ENCODE measurements at places on chromosomes 12 and 14.

DNA sequence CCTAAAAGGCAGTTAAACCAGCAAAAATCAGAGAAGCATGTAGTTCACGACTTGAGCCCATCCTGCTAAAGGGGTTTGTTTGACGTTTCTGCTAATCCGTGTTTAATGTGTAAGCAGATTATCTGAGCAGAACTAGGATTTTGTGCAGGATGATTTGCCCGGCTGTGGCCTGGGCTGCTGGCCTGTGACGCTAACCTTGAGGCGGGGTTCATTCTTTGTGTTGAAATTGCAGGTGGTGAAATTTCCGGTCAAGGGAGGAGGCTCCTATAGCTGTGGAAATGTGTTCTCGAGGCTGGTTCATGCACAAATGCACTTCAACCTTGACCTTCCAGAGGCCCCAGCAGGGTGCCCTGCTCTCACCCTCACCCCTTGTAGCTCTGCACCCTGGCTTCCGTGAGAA, 63.7 kb downstream of the SLC24A4 start:
- no peak for DNase-seq

DNA sequence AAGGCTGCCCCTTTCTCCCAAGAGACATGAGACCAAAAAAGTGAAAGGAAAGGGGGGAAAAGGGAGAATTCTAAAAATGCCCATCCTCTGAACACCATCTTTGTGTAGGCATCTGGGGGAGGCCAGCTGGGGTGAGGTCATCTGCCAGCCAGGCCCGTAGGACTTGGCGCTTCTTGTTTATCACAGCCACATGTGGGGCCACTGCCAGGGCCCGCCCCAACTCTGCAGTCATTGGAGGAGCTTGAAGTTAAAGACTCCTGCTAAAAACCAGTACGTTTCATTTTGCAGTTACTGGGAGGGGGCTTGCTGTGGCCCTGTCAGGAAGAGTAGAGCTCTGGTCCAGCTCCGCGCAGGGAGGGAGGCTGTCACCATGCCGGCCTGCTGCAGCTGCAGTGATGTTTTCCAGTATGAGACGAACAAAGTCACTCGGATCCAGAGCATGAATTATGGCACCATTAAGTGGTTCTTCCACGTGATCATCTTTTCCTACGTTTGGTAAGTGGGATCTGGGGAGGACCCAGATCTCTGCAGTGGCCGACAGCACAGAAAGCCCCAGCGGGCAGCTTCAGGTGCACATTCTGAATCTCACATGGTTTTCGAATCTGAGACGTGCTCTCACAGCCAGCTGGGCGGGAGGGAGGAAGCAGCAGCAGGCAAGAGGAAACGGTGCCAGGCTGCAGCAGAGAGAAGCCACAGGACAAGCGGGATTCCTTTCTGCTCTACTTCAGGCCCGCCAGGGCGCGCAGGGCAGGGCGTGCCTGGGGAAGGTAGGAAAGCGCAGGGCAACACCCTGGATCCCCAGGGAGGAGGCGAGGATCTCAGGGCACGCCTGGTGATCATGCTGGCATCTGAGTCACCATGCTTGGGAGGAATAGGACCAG, at the start of gene P2RX7:
Gene P2RX7, plus strand, starts transcription at position 276 of the 881 bp plus-strand sequence. Its CDS starts 95 bp downstream, at position 371.
- DNase-seq, result peak; percentile 38

DNA sequence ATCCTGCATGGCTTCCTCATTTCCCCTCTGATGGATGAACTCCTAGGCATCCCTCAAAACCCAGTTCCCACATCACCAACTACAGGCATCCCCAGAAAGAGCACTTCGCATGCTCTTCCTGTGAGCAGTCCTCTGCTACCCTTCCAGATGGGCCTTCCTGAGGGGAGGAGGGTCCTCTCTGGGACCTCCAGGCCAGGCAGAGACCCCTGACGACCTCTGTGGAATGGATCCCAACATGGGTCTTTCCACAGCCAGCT, 1.9 kb downstream of the AKT1 start:
- no peak for DNase-seq

GRCh38 chr14:50038398-50039119, 77.8 kb downstream of the VCPKMT start:
- no peak for DNase-seq

DNA sequence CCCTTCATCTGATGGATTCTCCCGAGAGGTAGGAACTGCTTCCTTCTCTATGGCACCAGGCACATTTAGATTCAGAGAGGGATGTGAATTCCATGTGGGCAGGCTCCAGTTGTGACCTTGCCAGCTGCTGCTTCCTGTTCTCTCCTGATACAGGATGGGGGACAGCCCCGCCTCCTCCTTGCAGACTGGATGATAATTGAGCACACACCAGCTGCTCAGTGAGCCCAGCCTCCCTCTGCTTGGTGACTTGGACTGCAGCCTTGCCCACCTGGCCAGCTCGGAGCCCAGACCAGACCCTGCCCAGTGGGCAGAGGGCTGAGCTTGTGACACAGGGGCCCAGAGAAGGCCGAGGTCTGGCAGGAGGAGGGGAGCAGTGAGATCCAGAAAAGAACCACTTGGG, 90.2 kb downstream of the CALM1 start:
- DNase-seq, result no peak

- no peak for DNase-seq
Measured at GRCh38 chr14:89600950-89601826, 184.2 kb upstream of the FOXN3 start.

- no peak for DNase-seq
Measured at GRCh38 chr14:60553808-60554207, 44.9 kb downstream of the SIX6 start.

- no peak for DNase-seq
Measured at GRCh38 chr12:75936515-75937440, 94.8 kb downstream of the PHLDA1 start.

- DNase-seq, result no peak
Measured at GRCh38 chr14:95507174-95507573, 9.3 kb downstream of the SYNE3 start.

DNA sequence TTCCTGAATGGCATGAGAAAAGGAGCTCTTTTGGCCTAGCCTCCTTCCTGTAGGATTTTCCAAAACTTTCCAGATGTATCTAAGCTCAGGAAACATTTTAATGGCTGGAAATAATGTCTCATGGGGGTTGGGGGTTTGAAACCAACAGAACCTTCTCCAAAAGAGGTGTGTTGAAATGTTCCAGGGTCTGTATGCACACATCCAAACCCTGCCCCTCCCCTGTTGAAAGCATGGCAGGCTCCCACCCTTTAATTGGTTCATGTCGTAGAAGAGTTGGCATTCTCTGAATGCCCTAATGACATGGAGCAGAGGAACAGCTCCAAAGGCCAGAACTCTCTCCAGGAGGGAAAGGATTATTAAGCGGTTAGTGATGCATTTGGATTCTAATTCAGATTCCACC, 353.2 kb downstream of the ZFP36L1 start:
- DNase-seq, result no peak

DNA sequence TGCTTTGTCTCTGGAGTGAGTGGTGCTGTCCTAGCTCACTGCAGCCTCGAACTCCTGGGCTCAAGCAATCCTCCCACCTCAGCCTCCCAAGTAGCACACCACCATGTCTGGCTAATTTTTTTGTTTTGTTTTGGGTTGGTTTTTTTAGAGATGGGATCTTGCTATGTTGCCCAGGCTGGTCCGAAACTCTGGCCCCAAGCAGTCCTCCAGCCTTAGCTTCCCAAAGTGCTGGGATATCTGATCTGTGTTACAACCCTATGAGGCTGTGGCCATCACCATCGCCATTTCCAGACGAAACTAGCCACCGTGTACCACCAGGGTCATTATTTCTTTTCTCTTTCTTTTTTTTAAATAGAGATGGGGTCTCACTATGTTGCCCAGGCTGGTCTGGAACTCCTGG, 2.6 kb downstream of the IL31 start:
- DNase-seq, result no peak

- DNase-seq, result no peak
Measured at GRCh38 chr14:37544407-37544806, 50.6 kb downstream of the FOXA1 start.

DNA sequence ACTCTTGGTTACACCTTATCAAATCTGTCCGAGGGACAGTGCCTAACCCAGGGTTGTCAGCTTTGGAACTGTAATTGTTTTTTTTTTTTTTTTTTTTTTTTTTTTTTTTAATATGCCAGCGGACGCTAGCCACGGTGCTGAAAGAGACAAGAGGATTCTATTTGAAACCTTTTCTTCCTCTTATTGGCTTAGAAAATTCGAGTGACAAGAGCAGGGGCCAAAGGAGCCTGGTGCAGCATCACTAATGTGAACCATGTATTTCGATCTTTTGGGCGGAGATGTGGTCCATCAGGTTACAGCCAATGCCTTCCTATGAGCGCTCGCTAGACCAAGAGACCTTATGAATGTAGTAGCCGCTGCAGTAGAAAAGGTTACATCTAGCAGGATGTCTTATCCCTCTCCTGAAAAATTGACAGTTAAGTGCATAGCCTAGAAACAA, 922 bp downstream of the PTPRR start:
- no peak for DNase-seq

DNA sequence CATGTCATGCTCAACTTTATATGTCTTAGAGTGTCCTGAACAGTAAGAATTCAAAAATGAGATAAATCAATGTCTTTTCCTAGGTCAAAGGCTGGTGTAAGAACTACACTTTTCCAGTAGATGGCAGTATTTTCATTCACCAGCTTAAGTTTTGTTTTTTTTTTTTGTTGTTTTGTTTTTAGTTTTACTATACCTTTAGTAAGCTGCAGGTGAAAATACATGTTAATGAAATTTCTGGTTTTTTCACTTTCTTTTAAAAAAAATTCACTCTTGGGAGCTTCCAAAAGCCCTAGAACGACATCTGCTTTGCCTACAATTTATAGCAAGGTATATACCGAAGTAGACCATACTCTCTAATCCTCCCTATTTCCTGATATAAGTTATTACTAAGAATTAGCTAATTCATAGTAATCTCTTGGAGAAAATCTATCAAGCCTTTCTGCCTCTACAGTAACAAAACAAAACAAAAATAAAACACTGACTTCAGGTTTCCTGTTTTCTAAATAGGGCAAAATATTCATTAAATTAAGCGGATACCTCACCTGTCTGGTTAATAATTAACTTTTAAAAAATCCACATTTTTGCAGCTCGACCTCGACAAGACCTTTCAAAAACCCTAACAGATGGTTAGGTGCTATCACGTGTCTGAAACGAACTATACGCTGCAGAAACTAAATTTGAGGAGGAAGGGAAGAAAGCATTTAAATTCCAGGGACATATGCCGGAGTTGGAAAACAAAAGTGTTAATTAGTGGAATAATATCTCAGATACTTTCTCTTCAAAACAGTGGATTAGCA, 2.7 kb upstream of the SAMD4A start:
- DNase-seq, result no peak

GRCh38 chr14:77580477-77580876, 36.0 kb downstream of the SPTLC2 start:
- DNase-seq, result no peak

GRCh38 chr12:54945082-54945481, 39.5 kb downstream of the TESPA1 start:
- no peak for DNase-seq

- no peak for DNase-seq
Measured at GRCh38 chr14:96109596-96110355, 70.6 kb downstream of the C14orf132 start.

DNA sequence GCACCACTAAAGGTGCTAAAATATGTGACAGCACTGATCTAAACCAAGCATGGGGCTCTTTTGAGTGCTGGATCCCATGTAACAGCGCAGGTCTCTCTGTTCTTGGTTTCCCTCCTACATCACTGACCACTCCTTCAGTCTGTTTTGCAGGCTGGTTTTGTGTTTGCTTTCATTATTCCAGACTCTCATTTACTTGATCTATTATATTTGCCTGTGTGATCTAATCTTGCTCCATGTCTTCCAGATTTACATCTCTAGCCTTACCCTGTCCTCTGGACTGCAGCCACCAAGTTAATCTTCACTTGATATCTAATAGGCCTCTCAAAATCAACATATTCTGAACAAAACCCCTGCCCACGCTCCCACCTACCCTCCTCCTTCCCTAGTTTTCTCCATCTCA, 8.6 kb downstream of the GLIPR1 start:
- no peak for DNase-seq

DNA sequence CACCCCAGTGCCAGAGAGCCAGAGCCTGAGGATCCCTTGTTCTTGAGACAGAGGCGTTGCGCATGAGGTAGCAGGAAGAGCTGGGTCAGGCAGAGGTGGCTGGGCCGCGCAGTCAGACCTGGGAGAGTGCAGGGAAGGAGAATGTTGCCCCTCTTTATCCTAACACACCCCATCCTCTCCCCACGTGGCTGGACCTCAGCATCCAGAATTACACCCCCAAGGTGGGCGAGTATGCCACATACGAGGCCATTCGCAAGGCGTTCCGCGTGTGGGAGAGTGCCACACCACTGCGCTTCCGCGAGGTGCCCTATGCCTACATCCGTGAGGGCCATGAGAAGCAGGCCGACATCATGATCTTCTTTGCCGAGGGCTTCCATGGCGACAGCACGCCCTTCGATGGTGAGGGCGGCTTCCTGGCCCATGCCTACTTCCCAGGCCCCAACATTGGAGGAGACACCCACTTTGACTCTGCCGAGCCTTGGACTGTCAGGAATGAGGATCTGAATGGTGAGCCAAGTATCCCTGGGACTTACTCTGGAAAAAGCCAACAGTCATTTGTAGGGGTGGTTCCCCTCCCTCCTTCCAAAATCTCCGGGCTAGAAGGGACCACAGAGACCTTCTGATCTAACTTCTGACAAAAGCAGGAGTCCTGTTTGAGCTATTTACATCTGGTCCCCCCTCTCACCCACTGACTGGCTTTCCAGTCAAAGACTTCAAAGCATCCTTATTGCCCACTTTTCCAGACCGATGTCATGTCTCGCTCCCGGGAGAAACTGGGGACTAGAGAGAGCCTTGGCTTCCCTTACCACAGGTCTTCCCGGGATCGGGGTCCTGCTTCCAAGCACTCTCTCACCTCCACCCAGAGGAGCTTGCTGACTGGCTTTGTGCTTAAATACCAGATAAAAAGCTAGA, 6.1 kb downstream of the MMP14 start:
- DNase-seq, result no peak

DNA sequence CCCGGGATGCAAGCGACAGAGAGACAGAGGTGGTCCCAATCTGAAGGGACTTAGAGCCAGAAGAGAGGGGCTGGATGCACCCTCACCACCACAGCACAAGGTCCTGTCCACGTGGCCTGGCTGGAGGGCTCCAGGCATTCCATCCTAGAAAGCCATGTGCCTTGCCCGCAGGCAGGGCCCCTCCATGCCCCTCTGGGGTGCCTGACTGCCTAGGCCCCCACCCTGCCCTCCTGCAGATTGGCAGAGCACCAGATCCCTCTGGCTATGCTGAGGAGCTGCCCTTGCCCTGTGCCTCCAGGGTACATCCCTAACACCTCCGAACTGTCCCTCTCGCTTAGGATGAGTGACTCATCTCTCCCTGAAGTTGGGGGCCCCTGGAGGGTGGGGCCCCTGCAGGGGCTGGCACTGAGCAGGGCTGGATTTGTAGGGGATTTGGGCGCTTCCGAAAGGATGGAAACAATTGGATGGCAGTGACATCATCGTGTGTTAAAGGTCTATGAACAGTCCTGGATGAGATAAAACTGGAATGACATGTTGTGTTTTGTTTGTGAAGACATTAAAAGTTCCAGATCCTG, 50.9 kb downstream of the CHGA start:
- DNase-seq, result no peak

DNA sequence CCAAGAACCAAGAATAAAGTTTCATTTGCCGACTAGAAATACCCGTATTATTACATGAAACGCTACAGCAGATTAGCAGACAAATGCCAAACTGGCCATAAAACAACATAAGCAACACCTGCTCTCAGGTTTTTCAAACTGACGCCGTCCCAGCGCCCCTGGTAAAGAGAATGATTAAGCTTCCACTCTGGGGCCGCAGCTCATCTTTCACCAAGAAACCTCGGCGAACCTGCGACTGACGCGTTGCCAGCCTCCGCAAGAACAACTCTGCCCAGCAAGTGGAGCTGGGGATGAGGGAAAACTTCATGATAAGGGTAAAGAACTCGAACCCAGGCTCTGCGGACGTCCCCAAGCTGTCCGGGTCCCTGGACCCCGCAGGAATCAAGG, 530 bp downstream of the ARL1 start:
- DNase-seq, result no peak
